Cerebellum (tissue), 4 donors: ENCODE measurements at places on chromosomes 5 and 9. TPM values are rescaled to one million over a fixed set of nuclear protein-coding genes. Genes with fewer than 3 reads are reported as not detected.

DNA sequence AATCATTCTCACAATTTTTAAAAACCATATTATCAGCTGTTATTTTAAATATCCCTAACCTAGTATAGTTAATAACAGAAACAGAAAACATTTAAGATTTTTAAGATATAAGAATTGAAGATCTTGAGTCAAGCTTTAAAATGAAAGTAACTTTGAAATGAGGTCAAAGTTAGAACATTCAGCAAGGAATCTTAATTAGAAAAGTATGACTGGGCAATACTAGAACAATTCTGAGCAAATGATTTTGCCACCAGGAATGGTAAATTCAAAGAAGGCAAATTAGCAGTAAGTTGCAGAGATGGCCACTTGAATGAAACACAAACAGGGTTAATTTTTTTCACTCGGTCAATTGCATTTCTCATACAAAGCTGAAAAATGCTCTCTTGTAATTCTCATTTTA is 117.9 kb downstream of the NXNL2 start:
- no peak for DNase-seq

GRCh38 chr9:135591506-135592330 is 30.2 kb downstream of the PAEP start:
- DNase-seq, result no peak

- DNase-seq, result no peak
Measured at GRCh38 chr5:141150224-141150992, 551 bp downstream of the PCDHB6 start.

GRCh38 chr9:136225748-136226679 is 19.6 kb downstream of the QSOX2 start:
- peak; percentile 49 for DNase-seq

The ZNF169 gene
- 9.8 TPM for total RNA-seq

DNA sequence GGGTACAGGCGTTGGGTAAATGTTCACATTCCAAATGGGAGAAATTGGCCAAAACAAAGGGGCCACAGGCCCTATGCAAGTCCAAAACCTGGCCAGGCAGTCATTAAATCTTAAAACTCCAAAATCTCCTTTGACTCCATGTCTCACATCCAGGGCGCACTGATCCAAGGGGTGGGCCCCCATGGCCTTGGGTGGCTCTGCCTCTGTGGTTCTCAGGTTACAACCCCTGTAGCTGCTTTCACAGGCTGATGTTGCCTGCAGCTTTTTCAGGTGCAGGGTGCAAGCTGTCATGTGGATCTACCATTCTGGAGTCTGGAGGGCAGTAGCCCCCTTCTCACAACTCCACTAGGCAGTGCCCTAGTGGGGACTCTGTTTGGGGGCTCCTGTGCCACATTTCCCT is 44.8 kb downstream of the NLN start:
- no peak for DNase-seq

- DNase-seq, result no peak
Measured at GRCh38 chr9:7144265-7145046, 386.7 kb downstream of the KDM4C start.

The GARIN3 gene
- not detected for total RNA-seq

DNA sequence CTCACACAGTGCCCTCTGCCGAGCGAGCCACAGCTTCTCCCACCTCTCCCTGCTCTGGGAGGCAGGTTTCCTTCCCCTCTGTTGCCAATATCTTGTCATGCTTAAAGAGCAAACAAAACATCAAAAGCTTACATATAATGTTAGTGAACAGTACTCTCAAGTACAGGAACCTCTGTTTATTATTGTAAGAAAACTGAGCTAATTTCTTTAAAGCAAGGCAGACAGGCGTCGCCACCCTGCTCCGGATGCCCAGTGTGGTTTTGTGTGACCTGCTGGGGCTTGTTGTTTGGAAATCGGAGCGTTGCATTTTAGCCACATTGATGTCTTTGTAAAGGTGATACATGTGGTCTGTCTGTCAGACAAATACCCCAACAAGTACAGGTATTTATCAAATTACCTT is 401.4 kb upstream of the IRX1 start:
- no peak for DNase-seq

The IL4 gene
- total RNA-seq, result not detected

DNA sequence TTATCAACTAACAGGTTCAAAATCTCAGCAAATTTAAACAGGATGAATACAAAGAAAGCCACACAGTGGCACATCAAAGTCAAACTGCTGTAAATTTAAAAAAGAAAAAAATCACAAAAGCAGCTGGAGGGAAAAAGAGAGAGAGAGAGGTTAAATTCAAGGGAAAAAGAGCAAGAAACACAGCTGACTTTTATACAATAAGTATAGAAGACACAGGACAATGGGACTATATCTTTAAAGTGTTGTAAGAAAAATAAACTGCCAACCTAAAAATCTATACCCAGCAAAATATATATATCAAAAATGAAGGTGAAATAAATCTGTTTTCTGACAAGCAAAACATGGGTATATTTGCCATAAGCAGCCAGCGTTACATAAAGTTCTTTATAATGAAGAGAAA is 261.5 kb downstream of the TLE1 start:
- DNase-seq, result no peak

GRCh38 chr5:57566914-57567313 is 84.3 kb upstream of the ACTBL2 start:
- DNase-seq, result no peak
